ENCODE measurements at places on chromosomes 16 and 17.

DNA sequence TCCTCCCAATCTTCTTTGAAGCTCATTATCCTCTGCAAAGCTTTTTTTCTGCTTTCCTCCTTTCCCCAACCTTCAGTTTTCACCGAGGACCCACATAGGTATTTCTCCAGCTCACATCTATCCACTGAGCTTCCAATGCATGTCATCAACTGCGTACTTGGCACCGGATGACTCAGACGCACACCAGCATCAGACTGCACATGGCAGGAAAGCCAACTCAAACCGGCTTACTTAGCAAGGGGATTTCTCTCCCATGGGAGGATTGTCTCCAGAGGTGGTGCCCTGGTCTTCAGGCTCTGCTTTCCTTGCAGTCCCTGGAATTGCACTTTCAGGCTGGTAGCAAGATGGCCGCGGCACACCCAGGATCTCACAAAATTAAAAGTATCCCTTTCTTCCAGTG is 1.7 kb upstream of the AKTIP start:
- no peak for DNase-seq

GRCh38 chr16:79114759-79115158 is 485.8 kb downstream of the MAF start:
- DNase-seq = no peak

DNA sequence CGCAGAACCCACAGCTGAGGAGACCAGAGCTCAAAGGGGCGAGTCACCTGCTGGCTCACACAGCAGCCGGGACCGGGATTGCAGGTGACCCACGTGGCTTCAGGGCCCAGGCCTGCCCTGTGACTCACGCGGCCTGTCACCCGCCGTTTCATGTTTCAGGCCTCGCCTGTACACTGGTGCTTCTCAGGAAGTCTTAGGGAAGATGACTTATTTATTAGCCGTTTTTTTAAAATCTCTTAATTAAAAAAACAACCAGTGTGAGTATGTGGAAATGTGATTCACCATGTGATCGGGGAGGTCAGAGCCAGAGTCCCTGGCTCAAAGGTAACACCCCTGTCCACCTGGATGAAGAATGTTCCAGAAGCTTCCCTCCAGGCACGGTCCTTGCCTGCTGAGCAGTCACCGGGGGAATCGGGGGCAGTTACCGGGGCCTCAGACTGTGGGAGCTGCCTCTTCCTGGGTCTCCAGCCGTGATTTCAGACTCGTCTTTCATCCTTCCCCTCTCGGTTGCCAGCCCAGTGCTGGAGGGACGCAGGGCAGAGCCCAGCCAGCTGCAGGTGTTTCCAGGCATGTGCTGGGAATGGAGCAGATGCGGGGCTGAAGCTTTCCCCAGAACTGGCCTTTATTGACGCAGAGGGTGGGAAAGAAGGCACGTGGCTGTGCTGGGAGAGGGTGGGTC is 49.3 kb downstream of the CMIP start:
- no peak for DNase-seq

DNA sequence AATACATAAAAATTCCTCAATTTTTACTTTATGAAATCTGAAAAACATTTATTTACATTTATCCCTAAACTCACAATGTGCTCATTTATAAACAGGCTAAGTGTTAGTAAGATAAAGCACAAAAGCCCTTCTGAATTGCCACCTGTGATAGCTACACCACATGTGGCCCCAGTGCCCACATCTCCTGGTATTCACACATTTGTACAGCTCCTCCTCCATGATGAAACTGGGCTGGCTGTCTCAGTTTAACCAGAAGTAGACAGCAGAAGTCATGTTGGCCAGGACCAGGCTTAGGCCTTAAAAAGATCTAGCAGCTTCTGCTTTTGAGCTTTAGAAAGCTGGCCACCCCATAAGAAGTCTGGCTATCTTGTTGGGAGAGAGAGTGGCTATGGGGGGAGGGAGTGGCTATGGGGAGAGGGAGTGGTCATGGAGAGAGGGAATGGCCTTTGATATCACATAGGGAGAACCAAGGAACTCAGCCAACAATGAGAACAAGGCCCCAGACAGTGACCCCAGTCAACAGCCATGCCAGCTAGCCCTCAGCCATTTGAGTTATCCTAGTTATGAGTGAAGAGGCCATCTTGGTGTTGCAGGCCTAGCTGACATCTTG is 47.4 kb downstream of the CEP95 start:
- no peak for DNase-seq
